ENCODE measurements at places on chromosomes 7 and 10.

DNA sequence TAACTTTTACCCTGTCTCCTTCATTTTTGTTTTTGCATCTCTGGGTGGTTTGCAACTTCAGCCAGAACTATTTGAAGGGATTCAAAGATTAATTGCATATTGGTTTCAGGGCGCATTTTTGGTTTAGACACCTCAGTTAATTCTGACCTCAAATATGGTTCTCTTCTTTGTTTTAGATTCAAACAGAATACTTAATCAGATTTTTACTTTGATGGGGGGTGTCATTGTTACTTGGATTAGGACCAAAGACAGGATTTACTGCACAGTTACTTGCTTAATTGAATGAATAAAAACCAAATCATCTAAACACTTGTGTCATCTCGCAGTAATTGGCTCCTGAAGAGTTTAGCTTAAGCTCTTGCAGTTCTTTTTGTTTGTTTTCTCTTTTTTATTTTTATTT is 100.9 kb downstream of the PHTF2 start:
- no peak for DNase-seq

GRCh38 chr10:70441895-70442309 is 421 bp upstream of the NODAL start:
- no peak for DNase-seq

DNA sequence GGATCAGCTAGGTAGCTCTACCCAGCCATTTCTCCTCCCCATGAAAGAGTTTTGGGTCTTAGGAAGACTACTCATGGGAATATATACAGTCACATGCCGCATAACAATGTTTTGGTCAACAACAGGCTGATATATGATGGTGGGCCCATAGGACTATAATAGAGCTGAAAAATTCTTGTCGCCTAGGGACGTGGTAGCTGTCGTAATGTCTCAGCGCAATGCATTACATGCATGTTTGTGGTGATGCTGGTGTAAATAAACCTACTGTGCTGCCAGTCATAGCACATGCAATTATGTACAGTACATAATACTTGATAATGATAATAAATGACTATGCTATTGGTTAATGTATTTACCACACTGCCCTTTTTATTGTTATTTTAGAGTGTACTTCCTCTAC is 78.2 kb upstream of the DLX6 start:
- no peak for DNase-seq

- no peak for DNase-seq
Measured at GRCh38 chr7:155560982-155561686, 14.8 kb upstream of the CNPY1 start.

DNA sequence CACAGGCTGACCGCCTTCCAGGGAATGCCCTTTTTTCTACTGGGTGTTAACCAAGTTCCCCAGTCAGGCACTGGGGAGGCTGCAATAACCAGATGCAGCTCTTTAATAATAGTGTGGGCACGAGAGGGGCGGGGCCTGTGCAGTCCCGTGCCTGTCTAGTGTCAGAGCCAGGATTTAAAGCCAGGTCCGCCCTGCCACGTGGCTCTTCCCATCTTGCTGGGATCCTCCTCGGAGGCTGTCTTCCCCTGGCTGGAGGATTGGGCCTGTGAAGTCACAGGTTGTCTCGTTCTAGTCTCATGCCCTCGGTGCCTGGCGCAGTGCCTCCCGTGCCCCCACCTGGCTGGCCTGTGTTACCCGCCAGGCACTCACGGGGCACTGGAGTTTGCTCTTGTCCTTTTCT is 25.2 kb downstream of the TMEM120A start:
- DNase-seq: no peak

GRCh38 chr7:151406886-151407583 is 2.8 kb downstream of the WDR86 start:
- no peak for DNase-seq
